ENCODE measurements at places on chromosomes 2 and 18.

DNA sequence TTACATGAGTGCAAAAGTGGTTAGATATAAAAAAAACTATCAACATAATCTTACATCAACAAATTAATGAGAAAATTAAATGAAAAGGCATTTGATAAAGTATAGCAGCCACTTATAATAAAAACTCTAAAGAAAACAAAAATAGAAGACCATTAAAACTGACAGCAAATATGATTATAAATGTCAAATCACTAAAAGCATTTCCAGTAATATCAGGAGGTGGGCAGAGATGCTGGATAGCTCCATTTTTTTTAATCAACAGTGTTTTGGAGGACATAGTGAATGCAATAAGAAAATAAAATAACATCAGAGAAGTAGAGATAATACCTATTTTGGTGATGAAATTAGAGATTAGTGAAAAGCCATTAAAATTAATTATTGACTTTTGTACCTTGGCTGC, 173.4 kb downstream of the LRRTM4 start:
- no peak for DNase-seq

DNA sequence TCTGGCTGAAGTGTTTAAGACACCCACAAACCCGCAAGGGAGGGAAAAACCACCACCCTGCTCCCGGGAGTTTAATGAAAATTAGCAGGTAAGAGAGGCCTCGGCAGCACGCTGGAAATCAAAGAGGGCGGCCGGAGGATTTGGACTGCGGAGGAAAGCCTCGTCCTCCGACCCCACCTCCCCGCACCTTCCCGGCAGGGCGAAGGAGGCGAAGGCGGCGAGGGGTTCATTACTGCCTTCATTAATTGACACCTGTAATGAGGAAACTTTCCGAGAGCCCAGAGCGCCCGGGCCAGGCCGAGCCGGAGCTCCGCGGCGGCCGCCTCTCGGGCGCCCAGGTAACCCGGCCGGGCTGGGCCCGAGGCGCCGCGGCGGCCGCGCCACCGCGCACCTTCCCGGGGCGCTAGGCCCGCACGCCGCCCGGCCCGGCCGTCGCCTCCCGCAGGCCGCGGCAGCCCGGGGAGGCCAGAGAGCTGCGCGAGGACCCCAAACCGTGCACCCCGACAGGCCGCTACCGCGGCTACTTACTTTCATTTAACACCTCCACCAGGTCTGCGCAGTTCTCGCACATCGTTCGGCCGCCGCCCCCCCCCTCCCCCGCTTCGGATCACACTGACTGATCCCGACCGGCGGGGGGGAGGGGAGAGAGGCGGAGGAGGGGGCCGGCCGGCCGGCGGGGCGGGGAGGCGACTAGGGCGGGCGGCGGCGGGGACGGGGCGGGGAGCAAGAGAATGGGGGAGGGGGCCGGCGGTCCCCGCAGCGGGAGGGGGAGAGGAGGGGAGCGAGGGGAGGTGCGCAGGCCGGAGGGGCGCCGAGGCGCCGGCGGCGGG, 550 bp downstream of the USP34 start:
- peak; percentile 57 for DNase-seq

DNA sequence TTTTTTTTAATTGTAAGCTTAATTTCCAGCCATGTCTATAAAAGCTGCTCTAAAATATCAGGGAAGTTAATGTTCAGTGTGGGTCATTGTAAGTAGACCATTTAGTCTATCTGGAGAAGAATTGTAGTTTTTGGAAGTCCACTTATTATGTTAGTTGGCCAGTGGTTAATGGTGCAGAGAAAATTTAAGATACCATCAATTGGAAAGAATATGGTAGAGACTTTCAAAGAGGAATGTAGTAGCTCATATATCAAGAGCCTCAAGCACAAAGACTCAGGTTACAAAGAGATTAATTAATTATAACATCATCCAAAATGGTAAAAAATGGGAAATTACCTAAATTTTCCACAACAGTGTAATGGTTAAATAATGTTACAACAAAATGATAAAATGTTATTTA, 127.8 kb upstream of the CAVIN2 start:
- no peak for DNase-seq

DNA sequence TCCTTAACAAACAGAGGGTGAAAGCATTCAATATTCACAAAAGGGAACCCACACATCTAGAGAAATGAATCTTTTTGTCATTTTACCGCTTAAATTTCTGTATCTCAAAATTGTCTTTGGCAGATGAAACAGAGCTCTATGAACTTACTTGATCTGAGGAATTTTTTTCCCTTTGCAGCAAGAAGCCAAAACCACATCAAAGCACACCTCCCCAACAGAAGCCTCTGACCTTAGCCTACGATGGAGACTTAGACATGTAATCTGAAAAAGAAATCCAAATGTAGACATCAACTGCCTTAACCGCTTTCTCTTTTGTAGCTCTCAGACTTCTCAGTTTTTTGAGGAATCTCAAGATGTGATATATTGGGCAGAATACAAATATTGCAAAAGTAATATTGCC, 287.9 kb upstream of the HNMT start:
- DNase-seq = no peak

DNA sequence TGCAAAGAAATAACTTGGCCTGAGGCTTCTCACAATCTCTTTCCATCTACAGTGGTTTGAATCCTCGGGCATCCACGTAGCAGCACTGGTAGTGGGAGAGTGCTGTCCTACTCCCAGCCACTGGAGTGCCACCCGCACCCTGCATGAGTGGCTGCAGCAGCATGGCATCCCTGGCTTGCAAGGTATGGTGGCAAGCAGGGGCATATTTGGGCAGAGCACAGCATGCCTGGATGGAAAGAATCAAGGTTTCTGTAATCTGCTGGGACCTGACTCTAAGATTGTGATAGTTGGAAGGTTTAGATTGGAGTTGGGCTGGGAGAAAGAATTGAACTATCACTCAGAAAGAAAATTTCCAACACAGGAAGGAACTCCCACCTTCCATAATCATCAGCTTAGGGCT, 4.0 kb downstream of the CAD start:
- no peak for DNase-seq

- no peak for DNase-seq
Observed at GRCh38 chr18:58901783-58902182, 37.1 kb downstream of the ZNF532 start.

DNA sequence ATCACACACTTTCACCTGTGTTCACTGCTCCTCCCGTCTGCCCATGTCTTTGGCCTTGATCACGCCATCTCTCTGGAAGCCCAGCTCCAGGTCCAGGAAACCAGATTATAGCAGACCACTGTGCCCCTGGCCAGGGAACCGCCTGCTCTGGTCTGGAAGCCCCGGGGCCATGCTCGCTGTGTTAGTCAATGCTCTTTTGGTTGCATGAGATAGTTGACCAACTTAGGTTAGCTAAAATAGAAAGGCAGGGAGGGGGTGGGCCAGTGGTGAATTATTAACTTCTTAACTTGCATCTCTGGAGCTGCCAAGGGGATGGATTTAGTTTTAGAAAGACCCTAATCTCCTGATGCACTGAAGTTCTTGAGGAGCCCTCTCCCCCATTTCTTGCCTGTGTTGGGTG, 232.7 kb downstream of the AGAP1 start:
- DNase-seq = no peak

DNA sequence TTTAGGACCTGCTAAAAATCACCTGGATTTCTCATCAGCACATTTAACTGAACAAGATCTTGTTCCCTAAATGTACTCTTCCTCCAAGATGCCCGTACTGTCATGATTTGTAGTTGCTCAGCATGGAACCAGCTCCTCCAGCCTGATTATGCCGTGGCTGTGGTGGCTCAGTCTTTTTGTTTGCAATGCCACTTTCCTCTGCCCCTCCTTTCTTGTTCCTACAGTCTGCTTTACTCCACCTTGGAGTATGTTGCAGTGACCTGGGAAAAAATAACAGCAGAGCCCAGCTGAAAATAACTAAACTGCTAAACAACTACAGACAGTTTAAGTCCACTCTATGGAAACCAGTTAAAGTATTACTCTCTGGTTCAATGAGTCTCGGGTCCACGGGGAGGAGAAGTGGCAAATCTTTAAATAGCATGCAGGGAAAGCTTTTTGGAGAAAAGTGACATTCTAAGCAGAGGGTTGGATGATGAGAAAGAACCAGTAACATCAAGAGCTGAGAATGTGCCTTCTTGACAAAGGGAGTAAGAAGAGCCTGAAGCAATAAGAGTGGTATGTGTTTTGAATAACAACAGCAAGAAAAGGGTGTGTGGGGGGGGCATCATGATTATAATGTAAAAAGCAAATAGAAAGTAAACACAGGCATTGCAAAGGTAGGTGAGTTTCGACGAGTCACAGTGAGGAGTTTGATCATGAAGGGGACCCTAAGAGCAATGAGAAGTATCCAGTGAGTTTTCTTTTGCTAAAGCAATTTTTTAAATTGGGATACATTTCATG, 225.7 kb downstream of the TMX3 start:
- no peak for DNase-seq

GRCh38 chr2:207616185-207616584, 9.0 kb downstream of the METTL21A start:
- DNase-seq = no peak

- DNase-seq = no peak
Observed at GRCh38 chr2:100110614-100111000, 31.8 kb downstream of the AFF3 start.

DNA sequence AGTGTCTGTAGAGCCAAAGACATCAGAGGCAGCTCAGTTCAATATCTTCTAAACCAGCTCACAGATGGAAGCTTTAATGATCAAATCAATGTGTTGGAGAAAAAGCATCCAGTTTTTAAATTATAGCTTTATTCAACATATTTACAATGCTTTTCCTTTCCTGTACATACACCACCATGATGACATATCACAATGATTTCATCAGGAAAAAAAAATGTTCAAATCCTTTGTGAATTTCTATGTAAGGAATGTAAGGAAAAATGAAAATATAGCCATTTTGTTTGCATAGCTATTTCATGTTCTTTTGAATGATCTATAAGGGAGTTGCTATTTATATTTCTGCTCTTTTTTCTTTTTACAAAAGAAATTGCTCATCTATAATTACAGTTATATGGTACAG, 134.7 kb upstream of the CDH20 start:
- DNase-seq = no peak

GRCh38 chr2:217822296-217823252, 180.2 kb downstream of the TNS1 start:
- DNase-seq = no peak

DNA sequence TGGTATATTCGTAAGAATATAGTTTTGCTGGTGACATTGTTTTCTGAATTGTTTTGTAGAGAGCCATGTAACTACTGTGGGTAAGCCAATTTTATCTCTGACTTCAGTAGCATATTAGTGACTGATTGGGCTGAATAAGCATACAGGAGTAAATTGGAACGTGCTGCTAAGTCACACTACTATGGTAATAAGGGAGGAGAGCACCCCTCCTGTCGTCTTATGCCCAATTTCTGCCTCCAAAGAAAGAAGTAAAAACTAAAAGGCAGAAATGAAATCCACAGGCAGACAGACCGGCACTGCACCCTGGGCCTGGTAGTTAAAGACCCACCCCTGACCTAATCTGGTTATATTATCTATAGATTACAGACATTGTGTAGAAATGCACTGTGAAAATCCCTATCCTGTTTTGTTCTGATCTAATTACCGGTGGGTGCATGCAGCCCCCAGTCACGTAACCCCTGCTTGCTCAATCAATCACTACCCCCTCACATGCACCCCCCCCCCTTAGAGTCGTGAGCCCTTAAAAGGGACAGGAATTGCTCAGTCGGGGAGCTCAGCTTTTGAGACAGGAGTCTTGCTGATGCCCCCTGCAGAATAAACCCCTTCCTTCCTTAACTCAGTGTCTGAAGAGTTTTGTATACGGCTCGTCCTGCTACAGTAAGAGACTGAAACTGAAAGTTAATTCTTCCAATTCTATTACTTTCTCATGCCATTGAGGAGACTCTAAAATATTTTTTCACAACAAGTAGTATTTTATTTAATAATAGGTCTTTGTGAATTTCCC, 167.0 kb downstream of the ZNF804A start:
- no peak for DNase-seq

DNA sequence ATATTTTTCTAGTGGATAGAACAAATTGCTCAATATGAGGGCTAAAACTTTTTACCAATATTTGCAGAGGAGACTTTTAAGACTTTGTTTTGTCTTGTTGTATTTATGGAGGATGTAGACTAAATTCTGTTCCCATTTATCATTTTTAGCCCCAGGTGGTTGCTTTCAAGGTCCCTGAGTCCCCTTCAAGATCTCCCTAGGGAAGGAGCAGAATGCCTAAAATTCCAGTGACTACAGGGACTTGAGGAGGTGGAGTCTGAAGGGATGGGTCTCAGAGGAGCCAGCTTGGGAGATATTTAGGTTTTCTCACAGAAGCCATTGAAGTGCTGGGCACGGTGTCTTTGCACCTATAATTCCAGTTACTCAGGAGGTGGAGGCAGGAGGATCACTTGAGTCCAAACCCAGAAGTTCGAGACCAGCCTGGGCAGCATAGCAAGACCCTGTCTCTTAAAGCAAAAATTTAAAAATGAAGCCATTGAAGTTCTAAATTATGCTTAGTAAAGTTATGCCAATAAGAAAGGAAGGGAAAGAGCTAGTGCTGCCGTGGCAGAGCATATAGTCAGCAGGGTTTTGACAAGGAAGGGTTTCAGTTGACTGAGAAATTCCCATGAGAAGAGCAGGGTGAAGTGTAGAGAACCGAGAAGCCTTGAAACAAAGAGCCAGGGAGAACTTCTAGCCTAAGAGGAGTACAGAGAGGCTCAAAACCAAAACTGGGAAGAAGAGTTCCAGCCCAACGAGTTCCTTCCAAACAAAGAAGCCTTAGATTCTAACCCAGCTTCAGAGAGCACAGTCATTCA, 43.4 kb downstream of the COMMD1 start:
- no peak for DNase-seq

DNA sequence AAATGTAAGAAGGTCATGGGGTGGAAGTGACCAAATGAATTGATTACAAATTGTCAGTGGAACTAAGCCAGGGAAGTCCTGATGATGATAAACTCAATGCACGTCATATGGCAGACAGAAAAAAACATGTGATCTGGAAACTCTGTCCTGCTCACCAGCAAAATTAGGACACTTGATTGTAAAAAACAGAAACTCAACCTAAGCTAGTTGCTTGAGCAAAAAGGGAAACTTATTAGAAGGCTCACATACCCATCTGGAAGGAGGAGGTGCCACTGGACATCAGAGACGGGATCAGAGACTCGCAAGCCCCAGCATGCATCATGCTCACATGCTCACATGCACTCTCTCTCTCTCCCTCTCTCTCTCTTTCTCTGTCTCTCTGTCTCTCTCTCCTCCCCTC, 96.8 kb downstream of the SP3 start:
- no peak for DNase-seq

- no peak for DNase-seq
Observed at GRCh38 chr2:62705859-62706720, 577 bp downstream of the EHBP1 start.

DNA sequence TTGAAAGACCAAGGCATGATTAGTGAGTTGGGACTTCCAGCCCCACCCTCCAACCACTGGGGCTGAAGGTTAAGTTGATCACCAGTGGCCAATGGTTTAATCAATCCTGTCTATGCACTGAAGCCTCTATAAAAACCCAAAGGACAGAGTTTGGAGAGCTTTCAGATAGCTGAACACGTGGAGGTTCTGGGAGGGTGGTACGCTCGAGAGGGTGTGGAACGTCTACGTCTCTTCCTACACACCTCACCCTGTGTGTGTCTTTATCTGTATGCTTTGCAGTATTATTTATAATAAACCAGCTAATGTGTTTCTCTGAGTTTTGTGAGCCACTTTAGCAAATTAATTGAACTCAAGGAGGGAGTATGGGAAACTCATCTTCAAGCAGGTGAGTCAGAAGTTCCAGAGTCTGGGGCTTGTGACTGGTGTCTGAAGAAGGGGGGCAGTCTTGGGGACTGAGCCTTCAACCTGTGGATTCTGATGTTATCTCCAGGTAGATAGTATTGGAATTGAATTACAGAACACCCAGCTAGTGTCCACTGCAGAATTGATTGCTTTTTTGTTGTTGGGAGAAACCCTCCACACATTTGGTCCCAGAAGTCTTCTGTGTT, 20.3 kb downstream of the ACTR3 start:
- DNase-seq = peak; percentile 63
